ENCODE measurements at places on chromosomes 16 and 17. TPM values are rescaled to one million over a fixed set of nuclear protein-coding genes. Genes with fewer than 3 reads are reported as not detected.

The ETV4 gene
- total RNA-seq = 4.9 TPM

The GNAO1 gene
- total RNA-seq = not detected

The NPB gene
- total RNA-seq = 0.11 TPM

The GAN gene
- 7.0 TPM for total RNA-seq

The KRTAP2-3 gene
- not detected for total RNA-seq

The VMO1 gene
- total RNA-seq = 0.95 TPM

The ASIC2 gene
- total RNA-seq = 0.34 TPM

The SNX20 gene
- 0.11 TPM for total RNA-seq

The KRT28 gene
- not detected for total RNA-seq
